ENCODE measurements at places on chromosomes 4 and X.

DNA sequence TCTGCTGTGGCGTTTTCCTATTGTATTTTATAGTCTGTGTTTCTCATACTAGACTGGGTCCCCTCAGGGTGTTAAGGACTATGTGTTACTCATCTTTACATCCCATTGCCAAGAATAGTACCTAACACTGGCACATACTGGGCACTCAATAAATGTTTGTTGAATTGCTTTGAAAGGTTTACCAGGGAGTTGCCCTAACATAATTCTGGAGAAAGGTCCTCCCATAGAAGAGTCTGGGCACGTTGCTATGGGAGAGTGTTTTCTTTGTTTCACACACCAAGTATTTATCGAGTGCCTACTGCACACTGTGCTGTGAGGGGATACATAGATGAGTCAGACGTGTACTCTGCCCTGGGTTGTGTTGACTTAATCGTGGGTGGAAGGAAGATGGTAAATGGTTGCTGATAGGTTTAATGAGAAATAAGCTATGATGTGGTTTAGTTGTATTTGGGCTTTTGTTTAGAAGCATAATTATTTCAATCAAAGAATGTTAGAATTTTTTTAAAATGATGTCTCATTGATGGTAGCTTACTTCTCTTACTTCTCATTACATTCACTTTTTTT lies 42.9 kb downstream of the AFF1 start:
- no peak for DNase-seq

DNA sequence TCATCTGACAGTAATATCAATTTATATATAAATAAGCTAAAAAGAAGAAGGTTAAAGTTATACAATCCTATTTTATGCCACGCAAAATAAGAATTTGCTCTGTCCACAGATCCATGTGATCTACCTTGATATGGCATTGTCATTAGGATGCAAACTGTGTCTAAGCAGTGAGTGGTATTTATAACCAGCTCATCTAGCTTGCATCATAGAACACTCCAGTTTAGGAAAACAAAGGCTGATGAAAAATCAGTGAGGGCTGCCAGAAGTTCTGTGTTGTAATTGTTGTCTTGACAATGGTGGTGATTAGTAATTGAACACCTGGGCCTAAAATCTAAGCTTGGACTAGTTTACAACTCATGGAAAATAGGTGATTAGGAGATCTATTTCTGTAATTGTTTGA lies 111.0 kb downstream of the CPE start:
- no peak for DNase-seq

- DNase-seq = no peak
These were observed 472.0 kb downstream of the ARAP2 start for GRCh38 chr4:35772291-35772690.

DNA sequence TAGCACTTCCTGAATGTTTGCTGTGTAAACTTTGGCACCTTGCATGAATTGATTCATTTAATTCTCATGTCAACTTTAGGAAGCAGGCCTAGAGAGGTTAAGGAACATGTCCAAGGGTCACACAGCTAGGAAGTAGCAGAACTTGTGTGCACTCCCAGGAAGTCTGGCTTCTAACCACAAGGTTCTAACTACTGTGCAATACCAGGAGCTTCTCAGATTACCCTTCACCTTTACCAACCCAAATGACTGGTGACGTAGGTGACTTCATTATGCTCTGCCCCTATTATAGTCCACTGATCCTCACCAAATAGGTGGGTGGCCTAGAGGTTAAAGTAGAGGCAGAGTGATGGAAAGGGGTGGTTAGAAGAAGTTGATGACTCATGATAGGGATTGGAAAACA lies 14.4 kb downstream of the AR start:
- no peak for DNase-seq

DNA sequence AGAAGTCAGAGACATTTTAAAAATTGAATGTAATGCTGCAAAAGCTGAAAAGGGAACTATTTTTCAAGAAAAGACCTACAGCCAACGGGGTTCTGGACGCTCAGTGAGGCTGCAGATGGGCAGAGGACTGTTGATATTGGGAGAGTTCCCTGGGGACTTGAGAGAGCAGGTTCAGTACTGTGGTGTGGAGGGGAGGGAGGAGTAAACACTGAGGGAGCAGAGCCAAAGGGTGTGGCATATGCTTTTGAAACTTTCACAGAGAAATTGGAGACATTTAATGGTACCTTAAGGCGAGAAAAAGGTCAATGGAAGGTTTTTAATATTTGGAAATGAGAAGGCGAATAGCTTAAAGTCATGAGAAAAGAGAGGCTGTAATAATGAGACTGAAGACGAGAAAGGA lies 62.2 kb upstream of the GPM6A start:
- DNase-seq = no peak

DNA sequence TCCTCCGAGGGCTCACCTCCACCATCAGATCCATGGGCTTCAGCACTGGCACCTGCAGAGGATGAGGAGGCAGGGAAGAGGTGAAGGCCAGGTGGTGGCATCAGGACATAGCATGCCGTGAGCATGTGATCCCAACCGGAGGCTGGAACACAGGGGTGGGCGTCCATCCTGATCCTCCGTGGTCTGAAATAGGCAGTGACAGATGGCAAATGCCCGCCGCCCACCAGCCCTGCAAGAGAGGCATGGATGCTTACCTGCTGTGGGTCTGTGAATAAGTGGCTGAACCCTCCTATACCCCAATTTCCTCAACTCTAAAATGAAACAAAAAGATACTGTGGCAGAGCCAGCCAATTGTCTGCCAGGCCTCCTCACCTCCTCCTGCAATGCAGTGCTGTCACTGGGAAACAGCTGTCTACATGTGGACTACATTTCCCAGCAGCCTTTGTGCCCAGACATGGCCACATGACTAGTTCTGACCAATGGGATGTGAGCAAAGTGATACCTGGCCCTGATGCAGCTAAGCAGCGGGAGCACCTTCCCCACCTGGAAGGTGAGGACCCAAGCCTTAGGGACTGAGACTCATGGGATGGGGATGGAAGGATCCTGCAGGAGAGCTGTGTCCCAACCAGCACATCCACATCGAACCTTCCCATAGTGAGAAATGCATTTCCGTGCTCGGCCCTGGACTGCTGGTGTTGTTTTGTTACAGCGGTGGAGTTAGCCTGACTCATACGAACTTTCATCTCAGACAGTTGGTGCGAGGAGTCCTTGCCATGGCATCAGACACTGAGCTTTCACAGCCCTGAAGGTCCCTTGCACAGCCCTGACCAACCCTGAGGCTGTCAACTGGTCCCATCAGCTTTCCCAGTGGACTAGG lies 99.5 kb downstream of the PPP2R2C start:
- no peak for DNase-seq

DNA sequence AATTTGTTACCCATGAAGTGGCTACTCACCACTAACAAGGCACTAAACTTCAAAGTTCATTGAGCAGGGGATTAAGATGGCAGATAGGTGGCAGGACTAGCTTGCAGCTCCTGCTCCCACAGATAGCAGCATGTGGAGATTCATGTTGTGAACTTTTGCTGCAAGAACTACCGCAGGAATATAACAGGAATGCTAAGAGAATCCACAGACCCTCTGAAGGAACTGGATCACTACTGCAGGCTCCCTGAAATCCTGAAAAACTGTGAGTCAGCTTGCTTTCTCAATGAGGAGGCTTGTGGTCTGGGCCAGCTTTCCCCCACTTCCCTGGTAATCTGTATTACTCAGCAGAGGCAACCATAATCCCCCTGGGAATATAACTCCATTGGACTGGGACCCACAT lies 118.5 kb upstream of the VCX2 start:
- no peak for DNase-seq

DNA sequence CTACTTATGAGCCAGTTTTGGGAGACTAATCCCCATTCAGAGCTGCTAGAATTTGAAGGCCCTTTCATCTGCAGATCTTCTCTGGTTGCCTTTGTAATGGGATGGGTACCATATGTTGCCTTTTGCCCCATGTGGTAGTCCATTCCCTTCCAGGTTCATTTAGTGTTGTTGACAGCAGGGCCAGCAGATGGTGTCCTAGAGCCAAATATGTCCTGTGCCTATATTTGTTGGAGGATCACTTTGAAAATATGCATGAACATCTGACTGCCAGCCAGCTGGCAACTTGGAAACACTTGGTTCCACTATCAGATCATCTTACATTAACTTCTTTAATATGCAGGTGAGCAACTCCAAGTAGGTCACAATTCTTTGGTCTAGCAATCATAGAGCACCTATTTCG lies 30.4 kb downstream of the CFAP299 start:
- DNase-seq = peak; percentile 22

GRCh38 chr4:5905714-5906113 lies 12.8 kb upstream of the CRMP1 start:
- no peak for DNase-seq

GRCh38 chr4:88697141-88697540 lies 488 bp downstream of the NAP1L5 start:
- no peak for DNase-seq

DNA sequence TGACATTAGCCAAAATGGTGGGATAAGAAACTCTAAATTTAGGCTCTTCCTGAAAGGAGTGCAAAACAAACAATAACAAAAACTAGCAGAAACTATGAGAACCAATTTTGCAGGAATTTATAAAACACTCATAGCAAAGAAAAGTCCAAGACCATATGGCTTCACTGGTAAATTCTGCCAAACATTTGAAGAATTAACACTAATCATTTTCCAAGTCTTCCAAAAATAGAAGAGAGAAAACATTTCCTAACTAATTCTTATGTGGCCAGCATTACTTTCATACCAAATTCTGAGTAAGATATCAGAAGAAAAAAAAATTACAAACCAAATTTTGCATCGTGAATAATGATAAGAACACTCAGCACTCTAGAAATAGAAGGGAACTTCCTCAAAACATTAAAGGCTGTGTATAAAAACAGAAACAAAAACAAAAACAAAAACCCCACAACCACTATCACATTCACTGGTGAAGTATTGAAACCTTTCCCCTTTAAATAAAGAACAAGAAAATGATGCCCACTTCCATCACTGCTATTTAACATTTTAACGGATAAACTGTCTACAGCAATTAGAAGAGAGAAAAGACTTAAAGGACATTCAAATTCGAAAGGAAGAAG lies 524.3 kb upstream of the GALNTL6 start:
- no peak for DNase-seq

- no peak for DNase-seq
These were observed 614.7 kb upstream of the EPHA5 start for GRCh38 chr4:66284991-66285451.

- no peak for DNase-seq
These were observed 10.3 kb downstream of the HADH start for GRCh38 chr4:107999932-108000539.

DNA sequence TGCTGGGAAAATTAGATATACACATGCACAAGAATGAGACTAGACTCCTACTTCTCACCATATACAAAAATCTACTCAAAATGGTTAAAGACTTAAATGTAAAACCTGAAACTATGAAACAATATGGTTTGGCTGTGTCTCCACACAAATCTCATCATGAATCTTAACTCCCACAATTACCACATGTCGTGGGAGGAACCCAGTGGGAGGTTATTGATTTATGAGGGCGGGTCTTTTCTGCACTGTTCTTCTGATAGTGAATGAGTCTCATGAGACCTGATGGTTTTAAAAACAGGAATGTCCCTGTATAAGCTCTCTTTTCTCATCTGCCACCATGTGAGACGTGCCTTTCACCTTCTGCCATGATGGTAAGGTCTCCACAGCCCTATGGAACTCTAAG lies 48.5 kb upstream of the DDX60 start:
- DNase-seq = no peak

GRCh38 chr4:2788101-2788500 lies 4.8 kb upstream of the SH3BP2 start:
- no peak for DNase-seq

DNA sequence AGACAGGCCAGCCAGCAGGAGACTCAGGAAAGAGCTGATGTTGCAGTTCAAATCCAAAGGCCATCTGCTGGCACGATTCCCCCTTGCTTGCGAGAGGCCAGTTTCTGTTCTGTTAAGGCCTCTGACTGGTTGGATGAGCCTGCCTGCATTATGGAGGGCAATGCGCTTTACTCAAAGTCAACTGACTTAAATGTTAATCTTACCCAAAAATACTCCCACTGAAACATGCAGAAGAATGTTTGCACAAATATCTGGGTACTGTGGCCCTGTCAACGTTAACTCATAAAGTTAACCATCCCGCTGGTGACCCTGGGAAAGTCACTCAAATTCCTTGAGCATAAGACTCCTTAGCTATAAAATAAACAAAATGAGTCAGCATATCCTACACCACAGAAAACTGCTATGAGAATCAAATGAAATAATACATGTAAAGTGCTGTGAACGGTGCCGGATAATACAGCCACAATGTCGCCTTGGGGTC lies 326.4 kb downstream of the EVC2 start:
- DNase-seq = no peak

DNA sequence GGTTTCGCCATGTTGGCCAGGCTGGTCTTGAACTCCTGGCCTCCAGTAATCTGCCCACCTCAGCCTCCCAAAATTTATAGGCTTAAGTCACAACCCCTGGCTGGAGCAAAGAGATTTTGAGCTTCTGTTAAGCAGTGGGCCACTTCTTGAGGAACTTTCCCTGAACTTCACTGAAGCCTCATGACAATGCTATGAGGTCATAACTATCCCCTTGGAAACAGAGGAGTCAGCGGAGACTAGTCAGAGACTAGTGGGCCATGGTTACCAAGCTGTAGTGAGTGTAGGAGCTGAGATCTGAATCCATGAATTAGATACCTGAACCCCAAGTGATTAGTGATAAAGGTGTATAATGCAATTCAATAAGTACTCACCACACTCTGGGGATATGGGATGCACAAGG lies 145.1 kb upstream of the MSX1 start:
- DNase-seq = no peak

- no peak for DNase-seq
These were observed 133.7 kb downstream of the DCLK2 start for GRCh38 chr4:150211799-150212445.
